Activated CD4-positive, alpha-beta T cell treated with anti-CD3 and anti-CD28 coated beads for 36 hours (primary cell): ENCODE measurements at places on chromosomes 1 and 21. TPM values are rescaled to one million over a fixed set of nuclear protein-coding genes. Genes with fewer than 3 reads are reported as not detected.

The MEX3A gene
- 0.48 TPM for total RNA-seq

The S100A7 gene
- total RNA-seq: not detected

The GJA8 gene
- not detected for total RNA-seq

The BEND5 gene
- total RNA-seq: 25.9 TPM

The SPATA17 gene
- 0.14 TPM for total RNA-seq

The KIF17 gene
- total RNA-seq: not detected

DNA sequence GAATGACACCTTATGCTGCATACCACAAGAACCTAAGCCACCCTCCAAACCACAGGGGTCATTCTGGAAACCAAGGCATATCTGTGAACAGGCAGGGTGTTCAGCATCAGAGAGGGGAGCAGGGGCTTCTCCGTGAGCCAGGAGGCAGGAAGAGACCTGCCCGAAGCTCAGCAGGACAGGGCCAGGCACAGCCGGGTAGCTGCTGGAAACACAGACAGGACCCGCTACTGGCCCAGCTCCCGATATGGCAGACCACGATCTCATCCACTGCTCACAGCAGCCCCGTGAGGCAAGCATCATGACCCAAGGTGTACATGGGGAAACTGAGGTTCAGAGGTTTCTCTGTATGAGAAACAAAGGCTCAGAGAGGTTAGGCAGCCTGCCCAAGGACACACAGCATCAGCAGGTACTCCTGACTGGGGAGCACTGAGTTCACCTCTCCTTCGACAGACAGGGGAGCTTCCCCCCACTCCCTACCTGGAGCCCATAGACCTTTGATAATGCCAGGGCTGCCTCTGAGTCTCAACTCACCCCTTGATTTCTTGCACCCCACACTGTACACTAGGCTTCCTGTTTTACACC lies 317.7 kb downstream of the MATN1 start:
- peaks cover 10% of the 10 kb centered on the region for H3K27me3 ChIP-seq
- no peaks in the 10 kb centered on the region for H3K36me3 ChIP-seq
- no peak overlapping the region for H3K27ac ChIP-seq
- H3K4me1 ChIP-seq: no peaks in the 10 kb centered on the region

DNA sequence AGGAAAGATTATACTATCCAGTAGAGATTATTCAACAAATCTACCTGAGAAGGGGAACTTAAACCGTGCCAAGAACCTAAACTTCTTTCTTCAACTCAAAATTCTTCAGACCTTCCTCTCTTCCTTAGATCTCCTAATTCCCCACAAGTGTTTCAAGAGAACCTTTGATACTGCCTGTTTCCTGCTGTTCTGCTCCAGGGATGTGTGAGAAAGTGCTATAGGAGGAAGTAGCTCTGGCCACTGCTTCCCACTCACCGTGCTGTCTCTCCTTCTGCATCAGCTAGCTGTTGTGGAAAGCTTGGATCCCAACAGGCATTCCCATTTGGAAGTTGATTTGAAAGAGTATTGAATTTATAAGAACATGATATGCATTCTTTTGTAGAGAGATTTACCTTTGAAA lies 4.5 kb upstream of the NOS1AP start:
- DNase-seq: no peak
- peaks cover 26% of the 10 kb centered on the region for H3K27me3 ChIP-seq
- no peak overlapping the region for H3K27ac ChIP-seq
- H3K36me3 ChIP-seq: no peaks in the 10 kb centered on the region

DNA sequence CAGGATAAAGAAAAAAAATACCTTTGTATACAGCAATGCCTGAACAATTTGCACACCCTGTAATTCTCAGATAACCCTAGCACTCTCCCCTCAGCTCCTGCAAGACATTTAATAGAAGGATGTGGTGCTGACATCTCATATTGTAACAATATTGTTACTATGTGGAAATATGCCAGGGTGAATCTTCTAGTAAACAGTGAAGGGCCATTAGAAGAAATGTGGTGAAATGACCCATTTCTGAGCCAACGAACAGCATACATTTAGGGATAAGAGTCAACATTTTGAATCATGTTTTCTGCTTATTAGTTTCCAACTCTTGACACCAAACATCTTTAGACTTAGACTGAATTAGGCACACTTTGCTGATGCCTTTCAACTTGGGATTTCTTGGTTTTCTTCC lies 188.2 kb downstream of the KAZN start:
- no peak overlapping the region for H3K27ac ChIP-seq
- no peak for DNase-seq
- H3K36me3 ChIP-seq: no peaks in the 10 kb centered on the region
- no peaks in the 10 kb centered on the region for H3K4me1 ChIP-seq
- no peaks in the 10 kb centered on the region for H3K27me3 ChIP-seq

GRCh38 chr1:10450836-10451235 lies 1.0 kb downstream of the CORT start:
- H3K4me1 ChIP-seq: peaks cover 1% of the 10 kb centered on the region
- no peaks in the 10 kb centered on the region for H3K27me3 ChIP-seq
- DNase-seq: no peak
- no peak overlapping the region for H3K27ac ChIP-seq

DNA sequence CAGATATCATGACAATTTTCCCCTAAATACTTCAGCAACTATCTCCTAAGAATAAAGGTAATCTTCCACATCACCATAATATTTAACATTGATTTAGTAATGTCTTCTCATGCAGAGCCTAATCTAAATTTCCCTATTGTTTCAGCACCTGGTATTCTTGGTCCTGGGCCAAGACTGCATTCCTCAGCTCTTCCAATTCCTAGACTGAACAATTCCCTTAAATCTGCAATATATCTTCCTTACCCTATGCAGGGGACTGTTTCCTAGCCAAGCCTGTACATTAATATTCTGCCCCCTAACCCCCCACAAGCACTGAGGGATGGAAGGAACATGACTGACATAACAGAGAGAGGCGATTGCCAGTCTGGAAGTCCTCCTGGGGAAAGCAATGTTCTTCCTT lies 28.7 kb upstream of the DISP1 start:
- H3K4me1 ChIP-seq: peaks cover 7% of the 10 kb centered on the region
- H3K27ac ChIP-seq: no peak overlapping the region
- peaks cover 15% of the 10 kb centered on the region for H3K27me3 ChIP-seq
- no peak overlapping the region for H3K4me3 ChIP-seq
- no peak for DNase-seq

DNA sequence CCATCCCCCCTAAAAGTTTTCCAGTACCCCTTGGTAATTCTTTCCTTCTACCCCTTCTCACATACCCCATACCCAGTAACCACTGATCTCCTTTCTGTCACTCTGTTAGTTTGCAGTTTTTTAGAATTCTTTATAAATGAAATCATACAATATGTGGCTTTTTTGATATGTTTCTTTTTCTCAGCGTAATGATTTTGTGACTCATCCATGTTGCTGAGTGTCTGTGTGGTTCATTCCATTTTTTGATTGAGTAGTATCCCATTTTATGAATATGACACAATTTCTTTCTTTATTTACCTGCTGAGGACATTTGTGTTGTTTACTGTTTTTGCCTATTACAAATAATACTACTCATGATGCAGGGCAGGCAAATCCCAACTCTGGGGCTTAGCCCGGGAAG lies 1605.3 kb downstream of the BRINP3 start:
- H3K27me3 ChIP-seq: no peaks in the 10 kb centered on the region
- H3K36me3 ChIP-seq: no peaks in the 10 kb centered on the region
- no peak overlapping the region for H3K27ac ChIP-seq
- no peak overlapping the region for H3K4me3 ChIP-seq
- DNase-seq: no peak

GRCh38 chr1:119535381-119535780 lies 28.4 kb downstream of the HSD3B1 start:
- no peak overlapping the region for H3K4me3 ChIP-seq
- H3K27me3 ChIP-seq: peaks cover 10% of the 10 kb centered on the region
- DNase-seq: no peak
- no peaks in the 10 kb centered on the region for H3K36me3 ChIP-seq
- H3K27ac ChIP-seq: no peak overlapping the region
- no peaks in the 10 kb centered on the region for H3K4me1 ChIP-seq

GRCh38 chr1:203555076-203555475 lies 61.1 kb downstream of the OPTC start:
- H3K27ac ChIP-seq: no peak overlapping the region
- no peaks in the 10 kb centered on the region for H3K27me3 ChIP-seq
- no peaks in the 10 kb centered on the region for H3K36me3 ChIP-seq
- H3K4me1 ChIP-seq: no peaks in the 10 kb centered on the region
- H3K4me3 ChIP-seq: no peak overlapping the region

GRCh38 chr1:33244809-33245186 lies 11.5 kb upstream of the ZNF362 start:
- no peak overlapping the region for H3K27ac ChIP-seq
- no peak for DNase-seq
- no peaks in the 10 kb centered on the region for H3K36me3 ChIP-seq
- H3K27me3 ChIP-seq: peaks cover 7% of the 10 kb centered on the region
- H3K4me1 ChIP-seq: no peaks in the 10 kb centered on the region
- H3K4me3 ChIP-seq: no peak overlapping the region

- peaks cover 15% of the 10 kb centered on the region for H3K36me3 ChIP-seq
- H3K4me1 ChIP-seq: no peaks in the 10 kb centered on the region
- no peak overlapping the region for H3K4me3 ChIP-seq
Observed at GRCh38 chr1:19347533-19348172, 35.5 kb downstream of the SLC66A1 start.

DNA sequence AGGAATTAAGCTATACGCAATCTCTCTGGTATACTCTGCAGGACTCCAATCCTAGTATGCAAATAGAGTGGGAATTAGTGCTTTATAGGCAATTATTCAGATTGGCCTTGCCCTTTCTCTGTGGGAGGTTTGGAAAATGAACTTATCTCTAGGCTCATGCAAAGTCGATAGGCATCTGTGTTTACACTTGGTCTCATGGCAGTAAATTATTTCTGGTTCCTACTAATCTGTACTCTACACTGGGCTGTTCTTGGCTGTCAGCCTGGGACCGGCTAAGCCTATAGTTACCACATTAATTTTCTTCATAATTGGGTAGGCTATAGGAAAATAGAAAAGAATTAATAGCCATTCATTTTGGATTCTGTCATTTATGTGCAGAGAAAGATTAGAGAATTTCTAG lies 544.6 kb downstream of the AMY1C start:
- no peaks in the 10 kb centered on the region for H3K36me3 ChIP-seq
- no peak overlapping the region for H3K4me3 ChIP-seq
- no peak for DNase-seq
- no peaks in the 10 kb centered on the region for H3K4me1 ChIP-seq

- H3K36me3 ChIP-seq: no peaks in the 10 kb centered on the region
- no peak overlapping the region for H3K27ac ChIP-seq
- H3K4me1 ChIP-seq: no peaks in the 10 kb centered on the region
Observed at GRCh38 chr1:185033686-185034085, 11.7 kb upstream of the RNF2 start.

DNA sequence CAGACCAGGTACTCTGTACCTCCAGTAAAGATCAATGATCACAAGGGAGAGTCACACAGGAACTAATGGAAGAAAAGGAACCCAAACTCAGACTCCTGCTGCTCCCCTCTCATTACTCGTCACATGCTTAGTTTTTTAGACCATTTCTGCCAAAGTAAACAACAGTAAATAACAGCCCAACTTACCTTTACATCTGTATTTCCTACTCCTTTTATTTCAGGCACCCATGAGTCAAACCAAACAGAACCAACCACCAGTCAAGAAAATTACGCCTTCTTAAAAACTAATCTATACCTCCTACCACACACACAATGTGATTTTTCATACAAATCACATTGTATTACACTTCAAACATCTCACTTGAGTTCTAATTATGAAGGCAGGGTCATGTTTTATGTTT lies 61.4 kb upstream of the HTR1D start:
- H3K27me3 ChIP-seq: peaks cover 16% of the 10 kb centered on the region
- DNase-seq: no peak
- peaks cover 10% of the 10 kb centered on the region for H3K36me3 ChIP-seq
- H3K27ac ChIP-seq: no peak overlapping the region
- no peaks in the 10 kb centered on the region for H3K4me1 ChIP-seq
- no peak overlapping the region for H3K4me3 ChIP-seq
